Inflammatory macrophage (primary cell): ENCODE measurements at places on chromosomes 16 and 17.

- DNase-seq: no peak
Measured at GRCh38 chr16:31298958-31299357, 39.2 kb downstream of the ITGAM start.

DNA sequence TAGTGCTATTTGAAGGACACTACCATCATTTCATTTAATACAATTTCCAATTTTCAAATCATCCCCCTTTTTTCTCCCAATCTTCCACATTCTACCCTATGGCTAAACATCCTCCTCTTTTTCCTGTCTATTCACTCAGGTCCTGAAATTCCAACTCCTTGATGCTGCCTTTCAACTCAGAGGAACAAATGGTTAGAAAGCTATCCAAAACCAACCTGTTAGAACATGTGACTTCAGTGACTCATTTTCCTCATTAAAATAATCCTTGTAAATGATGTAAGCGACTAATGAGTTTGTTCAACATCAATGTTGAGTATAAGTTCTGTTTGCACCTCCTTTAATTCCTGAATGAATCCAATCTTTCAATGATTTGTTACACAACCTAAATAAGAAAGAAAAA is 5.5 kb downstream of the PSMD12 start:
- no peak for DNase-seq

DNA sequence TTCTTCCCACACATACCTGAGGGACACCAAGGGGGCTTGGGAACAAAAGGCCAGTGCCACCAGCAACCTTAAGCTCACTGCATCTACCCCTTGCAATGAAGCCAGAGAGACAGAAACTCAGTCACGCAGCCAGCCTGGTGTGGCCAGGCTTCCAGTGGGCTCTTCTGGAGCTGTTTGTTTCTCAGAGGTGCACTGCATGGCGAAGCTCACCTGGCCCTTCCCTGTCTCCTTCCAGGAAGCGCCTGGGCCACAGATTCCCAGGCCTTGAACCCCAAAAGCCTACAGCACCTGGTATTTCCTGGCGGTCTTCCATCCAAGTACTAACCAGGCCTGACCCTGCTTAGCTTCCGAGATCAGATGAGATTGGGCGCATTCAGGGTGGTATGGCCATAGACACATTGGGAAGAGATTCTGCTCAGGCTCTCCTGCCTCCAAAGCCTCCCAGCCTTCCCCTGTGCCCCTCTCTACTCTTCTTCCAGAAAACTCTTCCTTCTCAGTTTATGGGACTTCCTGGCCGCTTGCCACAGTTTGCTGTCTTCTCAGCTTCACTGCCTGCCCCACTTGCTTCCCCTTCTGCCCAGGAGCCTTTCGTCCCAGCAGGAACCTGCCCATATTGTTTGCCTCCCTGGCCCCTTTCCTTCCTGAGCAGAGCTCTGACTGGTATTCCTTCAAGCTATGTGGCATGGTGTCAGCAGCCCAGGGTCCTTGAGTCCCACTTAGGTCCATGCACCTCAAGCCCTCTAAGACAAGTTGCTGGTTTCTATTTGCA is 1.6 kb downstream of the CISD3 start:
- peak; percentile 58 for DNase-seq

DNA sequence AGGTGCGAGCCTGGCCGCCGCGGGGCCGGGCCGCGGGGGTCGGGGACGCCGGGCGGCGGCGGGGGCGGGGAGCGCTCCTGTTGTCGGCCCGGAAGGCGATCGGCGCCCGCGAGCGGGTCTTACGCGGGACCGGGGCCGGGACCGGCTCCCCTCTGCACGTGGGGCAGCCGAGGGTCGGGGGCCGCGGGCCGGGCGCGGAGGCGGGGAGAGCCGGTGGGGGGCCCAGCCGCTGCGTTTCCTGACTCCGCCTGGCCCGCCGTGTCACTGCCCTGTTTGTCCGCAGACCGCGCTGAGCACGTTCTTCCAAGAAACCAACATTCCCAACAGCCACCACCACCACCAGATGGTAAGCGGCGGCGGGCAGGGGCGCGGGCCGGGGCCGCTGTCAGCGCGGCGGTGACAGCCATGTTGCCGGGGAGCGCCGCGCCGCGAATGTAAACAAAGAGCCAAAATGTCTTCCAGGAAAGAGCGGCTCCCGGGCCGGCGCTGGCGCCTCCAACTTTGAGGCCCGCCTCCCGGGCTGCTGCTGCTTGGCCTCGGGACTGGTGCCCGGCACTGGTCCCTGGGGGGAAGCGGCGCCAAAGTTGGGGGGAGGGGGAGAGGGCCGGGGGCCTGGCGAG is 586 bp downstream of the UBALD2 start:
- peak; percentile 52 for DNase-seq

- DNase-seq: no peak
Measured at GRCh38 chr17:78490673-78491072, 86.5 kb downstream of the DNAH17 start.

DNA sequence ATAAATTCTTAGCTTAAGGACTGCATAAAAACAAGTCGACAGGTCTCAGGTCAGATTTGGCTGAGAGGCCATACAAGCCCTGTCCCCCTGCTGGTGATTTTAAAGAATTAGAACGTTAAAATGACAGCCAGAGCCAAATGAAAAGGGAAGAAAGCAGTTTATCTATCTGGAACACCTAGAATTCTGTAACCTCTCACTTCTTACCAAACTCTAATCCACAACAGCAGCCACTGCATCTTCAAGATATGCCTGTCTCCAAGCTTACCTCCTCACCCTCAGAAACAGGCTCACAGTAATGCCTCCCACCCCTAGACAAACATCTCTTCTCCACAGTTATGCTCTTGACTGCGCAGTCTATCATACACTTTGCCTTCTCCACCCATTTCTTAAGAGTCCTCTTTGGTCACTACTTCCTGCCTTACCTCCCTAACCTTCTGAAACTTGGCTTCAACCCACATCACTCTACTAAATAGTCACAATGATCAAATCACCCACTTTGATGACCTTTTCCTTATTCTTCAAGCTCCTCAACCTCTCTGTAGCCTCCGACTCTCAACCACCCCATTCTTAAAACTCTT is 14.2 kb downstream of the ANKFY1 start:
- DNase-seq: peak; percentile 34

DNA sequence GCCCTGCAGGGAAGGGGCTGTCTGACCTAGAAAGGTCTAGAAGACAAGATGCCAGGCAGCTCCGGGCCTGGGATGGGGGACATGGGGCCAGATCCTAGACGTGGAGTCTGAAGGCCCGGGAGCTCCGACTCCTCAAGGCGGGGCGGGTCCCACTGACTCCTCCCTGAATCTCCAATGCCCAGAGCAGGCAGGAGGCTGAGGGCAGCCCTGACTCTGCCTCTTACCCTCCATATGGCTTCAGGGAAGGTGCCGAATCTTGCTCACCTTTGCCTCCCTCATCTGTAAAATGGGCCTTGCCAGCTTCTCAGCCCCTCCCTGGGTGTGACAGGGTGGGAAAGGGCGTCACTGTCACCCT is 14.8 kb downstream of the VASN start:
- no peak for DNase-seq

GRCh38 chr16:67150047-67150832 is 558 bp downstream of the B3GNT9 start:
- peak; percentile 26 for DNase-seq

- no peak for DNase-seq
Measured at GRCh38 chr17:45895304-45895968, 1.1 kb downstream of the MAPT start.

- DNase-seq: no peak
Measured at GRCh38 chr17:27620721-27621120, 10.3 kb upstream of the LGALS9 start.

DNA sequence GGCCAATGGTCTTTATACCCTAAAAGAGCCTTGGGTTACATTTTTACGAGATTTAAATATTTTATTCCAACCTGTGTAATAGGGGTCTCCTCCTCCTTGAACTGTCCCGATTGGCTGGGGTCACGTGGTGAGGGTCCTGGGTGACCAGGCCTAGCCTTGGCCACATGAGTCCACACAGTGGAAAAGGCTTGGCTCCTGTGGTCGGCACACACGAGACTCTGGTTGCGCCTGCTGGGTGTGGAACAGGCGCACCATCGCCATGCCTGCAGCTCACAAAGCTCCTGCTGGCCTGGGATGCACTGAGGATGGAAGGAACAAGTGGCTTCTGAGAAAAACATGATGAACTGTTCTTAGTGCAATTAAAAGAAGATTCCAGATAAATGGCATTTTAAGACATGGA is 103.9 kb upstream of the ZNF750 start:
- DNase-seq: no peak

DNA sequence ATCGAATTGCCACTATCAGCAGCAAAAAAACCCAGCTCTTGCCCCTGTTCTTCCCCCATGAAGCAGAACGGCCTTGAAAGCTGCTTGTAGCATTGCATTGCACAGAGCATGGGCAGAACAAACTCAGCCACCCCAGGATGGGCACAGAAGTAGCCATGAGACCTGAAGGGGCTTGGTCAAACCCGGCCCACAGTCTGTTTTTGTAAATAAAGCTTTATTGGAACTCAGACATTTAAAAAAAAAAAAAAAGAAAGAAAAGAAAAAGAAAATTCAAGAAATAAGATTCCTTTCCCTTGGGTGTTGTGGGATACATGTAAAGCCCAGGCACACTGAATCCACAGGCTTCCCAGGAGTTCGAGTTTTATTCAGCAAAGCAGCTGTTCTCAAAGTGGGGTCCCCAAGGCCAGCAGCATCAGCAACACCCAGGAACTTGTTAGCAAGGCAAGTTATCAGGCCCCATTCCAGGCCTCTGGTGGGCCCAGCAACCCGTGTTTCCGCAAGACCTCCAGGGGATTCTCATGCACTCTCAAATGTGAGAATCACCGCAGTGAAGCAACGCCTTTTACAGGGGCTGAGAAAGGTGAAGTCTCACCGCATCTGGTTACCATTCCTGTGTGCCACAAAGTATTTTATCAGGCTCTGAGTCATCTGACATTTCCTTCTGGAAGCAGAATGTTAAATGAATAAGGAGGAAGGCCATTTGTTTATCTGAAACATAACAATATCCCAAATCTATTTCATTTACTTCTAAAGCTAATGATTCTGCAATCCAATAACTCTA is 108.2 kb downstream of the SLC39A11 start:
- no peak for DNase-seq

DNA sequence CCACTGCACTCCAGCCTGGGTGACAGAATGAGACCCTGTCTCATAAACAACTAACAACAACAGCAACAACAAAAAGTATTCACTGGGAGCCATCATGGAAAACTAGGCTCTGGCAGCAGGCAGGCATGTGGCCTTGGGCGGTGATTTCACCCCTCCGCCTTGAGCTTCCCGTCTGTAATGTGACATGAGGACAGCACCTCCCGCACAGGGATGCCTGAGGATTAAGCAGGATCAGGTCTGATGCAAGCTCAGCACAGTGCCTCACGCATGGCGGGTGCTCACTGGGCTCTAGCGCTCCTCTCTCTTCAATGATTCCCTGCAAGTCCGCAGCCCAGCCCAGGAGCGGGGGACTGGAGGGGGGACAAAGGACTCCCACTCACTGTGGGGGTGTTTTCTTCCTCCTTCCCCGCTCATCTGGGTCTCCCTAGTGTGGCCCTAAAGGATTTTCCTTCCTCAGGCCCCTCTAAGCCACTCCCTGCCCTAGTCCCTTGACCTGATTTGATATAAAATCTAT is 2.8 kb downstream of the PLCD3 start:
- DNase-seq: no peak

GRCh38 chr16:58843675-58844074 is 109.6 kb upstream of the GOT2 start:
- peak; percentile 45 for DNase-seq

DNA sequence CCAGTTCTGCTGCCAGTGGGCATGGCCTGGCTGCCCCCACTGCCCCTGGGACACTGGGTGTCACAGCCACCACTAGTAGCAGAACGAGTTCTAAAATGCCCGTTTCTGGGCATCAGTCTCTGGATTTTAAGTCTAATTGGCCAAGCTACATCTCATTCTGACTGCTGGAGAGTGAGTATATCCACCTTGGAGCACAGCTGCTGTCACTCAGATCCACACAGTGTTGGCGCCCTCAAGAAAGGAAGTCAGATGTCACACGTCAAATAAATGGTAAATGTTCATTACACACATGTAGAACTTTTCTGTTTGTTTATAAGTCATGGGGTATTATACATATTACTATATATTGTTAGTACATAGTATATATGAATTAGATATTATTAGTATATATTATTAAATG is 19.4 kb downstream of the GNGT2 start:
- no peak for DNase-seq

DNA sequence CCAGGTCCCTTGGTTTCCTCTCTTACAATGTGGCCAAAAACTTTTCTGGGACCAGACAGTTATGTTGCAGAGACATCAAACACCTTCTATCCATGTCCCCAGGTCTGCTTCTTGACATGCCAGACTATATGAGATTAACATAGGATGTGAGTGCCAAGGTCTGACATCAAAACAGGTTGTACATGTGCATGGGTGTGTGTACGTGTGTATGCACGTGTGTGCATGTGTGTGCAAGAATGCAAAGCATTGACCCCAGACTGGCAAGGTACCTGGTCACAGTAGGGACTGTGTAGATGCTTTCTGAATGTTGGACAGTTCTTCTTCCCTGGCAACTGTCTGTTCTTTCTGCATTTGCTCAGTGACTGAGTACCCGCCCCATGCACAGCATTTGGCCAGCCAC is 85.6 kb downstream of the NDE1 start:
- no peak for DNase-seq

DNA sequence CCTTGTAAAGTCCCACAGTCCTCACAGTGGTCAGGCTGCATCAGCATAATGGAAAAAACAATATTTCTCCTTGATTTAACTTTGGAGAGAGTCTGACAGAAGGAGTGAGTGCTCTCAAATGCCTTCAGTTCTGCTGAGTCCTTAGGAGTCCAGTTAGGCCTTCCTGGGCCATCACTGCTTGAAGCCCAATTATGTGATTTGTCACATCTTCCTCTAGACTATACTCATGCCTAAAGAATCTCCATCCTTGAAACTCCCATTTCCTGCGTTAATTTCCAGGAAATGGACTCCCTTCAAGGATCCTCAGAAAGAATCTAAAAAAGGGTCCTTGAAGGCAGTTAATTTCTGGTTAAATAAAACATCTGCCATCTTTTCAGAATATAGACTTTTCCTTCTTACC is 52.8 kb downstream of the SLFN5 start:
- no peak for DNase-seq

GRCh38 chr17:16491131-16491702 is 776 bp downstream of the LRRC75A start:
- DNase-seq: no peak

- no peak for DNase-seq
Measured at GRCh38 chr17:49518346-49519078, 23.4 kb downstream of the NGFR start.

GRCh38 chr17:65099475-65099874 is 37.7 kb upstream of the RGS9 start:
- DNase-seq: no peak

- no peak for DNase-seq
Measured at GRCh38 chr16:26344240-26344776, 652.5 kb downstream of the HS3ST4 start.
